ENCODE measurements at places on chromosomes 1 and 21.

DNA sequence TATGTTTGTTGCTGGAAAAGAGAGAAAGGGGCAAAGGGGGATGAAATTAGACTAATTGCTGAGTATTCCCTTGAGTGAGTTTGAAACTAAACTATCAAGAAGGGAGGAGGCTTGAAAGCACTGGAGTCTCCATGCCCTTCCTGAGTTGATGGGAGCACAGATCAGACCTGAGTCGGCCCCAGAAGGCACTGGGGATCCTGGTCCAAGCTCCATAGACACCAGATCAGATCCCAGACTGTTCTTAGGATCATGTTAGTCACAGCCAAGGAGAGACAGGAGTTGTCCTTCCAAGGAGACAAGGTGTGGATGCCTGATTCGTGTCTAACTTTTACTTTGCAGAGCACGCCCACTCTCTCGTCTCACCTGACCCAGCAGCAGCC is 152.3 kb downstream of the NR5A2 start:
- ATAC-seq: no peak

- no peak for ATAC-seq
Observed at GRCh38 chr1:26067432-26067911, at the start of gene TRIM63. Gene TRIM63, minus strand, starts transcription at chr1:26067630. Its CDS starts 136 bp downstream, at chr1:26067494.

GRCh38 chr21:32917362-32918135 is 108.2 kb upstream of the OLIG2 start:
- ATAC-seq: no peak

DNA sequence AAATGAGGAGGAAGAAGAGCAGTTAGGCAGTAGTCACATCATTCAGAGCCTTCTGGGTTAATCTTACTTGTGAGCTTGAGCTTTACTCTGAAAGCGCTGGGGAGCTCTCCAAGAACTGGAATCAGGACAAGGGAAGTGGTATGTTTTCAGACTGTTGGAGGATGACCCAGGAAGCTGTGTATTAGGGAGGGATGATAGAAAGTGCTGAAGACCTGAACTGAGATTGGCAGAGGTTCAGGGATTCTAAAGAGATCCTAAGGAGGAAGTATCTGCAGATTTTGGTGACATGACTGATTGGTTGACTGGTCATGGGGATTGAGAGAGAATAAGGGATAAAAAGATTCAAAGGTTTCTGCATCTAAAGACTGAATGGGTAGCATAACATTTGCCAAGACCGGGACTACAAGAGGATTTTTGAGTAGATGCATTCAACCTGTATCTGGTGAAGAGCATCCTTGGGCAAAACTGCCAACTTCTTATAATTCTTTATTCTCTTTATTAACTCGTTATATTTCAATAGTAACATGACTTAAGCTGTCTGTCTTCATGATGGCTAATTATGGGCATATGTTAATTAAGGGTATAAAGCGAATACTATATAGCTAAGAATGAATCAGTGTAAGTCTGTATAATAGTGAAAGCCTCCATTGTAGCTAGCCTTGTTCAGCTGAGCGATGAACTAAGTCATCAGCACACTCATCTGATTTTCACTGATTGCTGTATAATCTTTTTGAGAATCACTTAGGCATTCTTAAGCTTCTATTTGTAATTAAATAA is 41.8 kb downstream of the XCL1 start:
- no peak for ATAC-seq

- no peak for ATAC-seq
Observed at GRCh38 chr1:49622877-49623276, 400.9 kb downstream of the AGBL4 start.

DNA sequence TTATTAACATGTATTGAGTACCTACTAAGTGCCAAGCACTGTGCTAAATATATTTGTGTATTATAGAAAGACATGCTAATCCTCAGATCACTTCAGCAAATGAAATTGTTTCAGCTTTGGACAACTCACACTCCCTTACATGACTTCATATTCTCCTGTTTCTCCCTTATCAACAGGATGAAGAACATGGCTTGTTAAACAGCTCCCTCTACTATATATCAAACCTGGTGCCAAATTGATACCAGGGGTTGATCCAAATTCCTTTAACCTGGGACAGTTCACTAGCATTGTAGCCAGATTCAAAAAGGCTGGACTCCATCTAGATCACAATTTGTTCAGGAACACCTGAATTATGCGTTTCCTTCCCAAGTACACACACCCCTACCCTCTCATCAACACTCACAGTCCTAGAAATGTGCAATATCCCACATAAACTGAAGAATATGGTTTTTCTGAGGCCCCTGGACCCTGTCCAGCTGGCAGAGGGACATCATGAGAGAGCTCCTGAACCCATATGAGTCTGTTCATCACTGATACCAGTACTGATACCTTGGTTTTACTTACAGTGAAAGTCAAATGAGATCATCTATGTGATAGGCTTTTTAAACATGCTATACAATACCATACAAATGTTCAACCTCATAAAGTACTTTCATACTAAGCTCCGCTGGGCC is 47.0 kb upstream of the PALMD start:
- no peak for ATAC-seq

GRCh38 chr1:202144402-202145067 is at the start of gene ARL8A:
Gene ARL8A, minus strand, starts transcription at chr1:202144737. Its CDS starts 165 bp downstream, at chr1:202144572.
- peak; percentile 82 for ATAC-seq

DNA sequence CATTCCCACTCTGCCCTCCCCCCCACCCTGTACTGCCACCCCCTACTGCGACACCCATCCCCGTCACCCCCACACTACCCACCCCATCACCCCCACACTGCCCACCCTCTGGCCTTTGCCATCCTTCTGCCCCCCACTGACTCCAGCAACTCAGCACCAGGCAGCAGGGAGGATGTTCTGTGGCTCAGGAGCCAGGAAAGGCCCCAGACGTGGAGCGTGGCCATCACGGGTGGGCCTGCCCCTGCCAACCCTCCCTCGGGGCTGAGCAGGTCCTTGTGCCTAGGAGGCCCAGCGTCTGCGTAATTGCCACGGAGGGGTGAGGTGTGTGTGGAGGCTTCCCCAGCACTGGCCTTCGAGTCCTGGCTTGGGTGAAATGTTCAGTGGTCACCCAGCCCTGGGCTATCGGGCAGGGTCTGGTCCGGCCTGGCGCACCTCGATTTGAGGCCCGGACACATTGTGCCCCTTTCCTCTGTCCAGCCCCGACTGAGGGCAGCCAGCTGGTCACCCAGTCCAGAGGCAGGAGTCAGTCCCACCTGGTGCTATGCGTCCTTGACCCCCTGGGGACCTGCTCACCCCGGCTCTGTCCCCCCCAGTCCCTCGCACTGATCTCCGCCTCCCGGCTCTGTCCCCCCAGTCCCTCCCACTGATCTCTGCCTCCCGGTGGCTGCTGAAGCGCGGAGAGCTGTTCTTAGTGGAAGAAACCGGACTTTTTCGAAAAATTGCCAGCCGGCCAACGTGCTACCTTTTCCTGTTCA is 23.0 kb downstream of the ARHGEF16 start:
- ATAC-seq: no peak

- peak; percentile 44 for ATAC-seq
Observed at GRCh38 chr21:33011462-33011861, 14.3 kb upstream of the OLIG2 start.

- no peak for ATAC-seq
Observed at GRCh38 chr1:7153464-7153863, 368.2 kb downstream of the CAMTA1 start.

GRCh38 chr21:31115249-31115648 is 77.0 kb upstream of the KRTAP19-8 start:
- no peak for ATAC-seq

GRCh38 chr1:37704966-37705365 is 12.7 kb downstream of the CDCA8 start:
- ATAC-seq: no peak

DNA sequence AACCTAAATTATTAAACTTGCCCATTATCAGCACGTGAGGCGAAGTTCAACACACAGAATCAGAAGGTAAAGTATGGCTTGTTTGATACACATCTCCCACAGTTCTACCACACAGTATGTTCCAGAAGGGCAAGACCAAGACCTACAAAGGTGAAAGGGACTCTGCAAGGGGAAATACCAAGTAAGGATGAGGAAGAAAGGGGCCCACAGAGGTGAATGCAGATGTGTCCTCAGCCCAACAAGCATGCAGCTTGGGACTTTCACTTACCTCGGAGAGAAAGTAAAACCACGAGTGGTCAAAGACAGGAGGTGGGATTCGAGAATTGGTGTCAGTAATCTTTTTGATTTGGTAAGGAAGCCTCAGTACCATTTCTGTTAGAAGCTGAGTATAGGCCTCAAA is 85.8 kb downstream of the UBR4 start:
- ATAC-seq: no peak

GRCh38 chr1:98761219-98761865 is 99.8 kb downstream of the SNX7 start:
- no peak for ATAC-seq

DNA sequence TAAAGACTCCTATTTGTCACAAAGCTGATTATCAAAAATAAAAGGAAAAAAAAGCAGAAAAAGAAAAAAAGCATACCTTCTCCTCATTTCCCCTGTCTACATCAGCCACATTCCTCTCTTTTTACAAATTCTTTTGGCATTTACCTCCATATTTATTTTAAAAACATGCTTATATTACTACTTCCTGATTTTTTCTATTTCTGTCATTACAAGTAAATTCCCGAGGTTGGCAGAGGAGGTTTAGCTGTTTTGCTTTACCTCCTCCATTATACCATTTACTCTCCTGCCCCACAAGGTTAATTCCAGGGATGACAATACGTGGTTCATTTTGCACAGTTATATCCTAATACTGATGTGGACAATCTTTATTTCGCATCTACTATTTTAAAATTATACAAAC is 26.3 kb upstream of the CD34 start:
- ATAC-seq: no peak

- no peak for ATAC-seq
Observed at GRCh38 chr1:211206981-211207380, 52.2 kb upstream of the RCOR3 start.

- peak; percentile 72 for ATAC-seq
Observed at GRCh38 chr1:62424411-62424810, 12.4 kb upstream of the USP1 start.

- ATAC-seq: no peak
Observed at GRCh38 chr1:64122588-64122987, 80.8 kb upstream of the UBE2U start.

DNA sequence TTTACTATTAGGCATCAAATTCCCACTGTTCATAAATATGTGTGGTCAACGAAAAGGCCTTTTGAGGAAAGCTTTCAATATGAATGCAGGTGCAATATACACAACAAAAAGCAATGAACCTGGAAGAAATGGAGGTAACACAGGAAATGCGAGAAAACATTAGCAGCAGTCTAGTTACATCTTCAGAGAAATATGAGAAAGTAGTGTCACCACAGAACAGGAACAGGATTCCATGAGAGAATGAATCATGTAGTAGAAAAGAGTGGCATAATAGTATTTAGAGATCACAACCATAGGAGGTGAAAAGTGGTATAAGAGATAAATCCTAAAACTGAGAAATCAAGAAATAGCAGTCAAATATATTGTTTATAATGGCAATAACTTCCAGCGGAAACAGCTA is 103.7 kb downstream of the AK5 start:
- ATAC-seq: no peak

DNA sequence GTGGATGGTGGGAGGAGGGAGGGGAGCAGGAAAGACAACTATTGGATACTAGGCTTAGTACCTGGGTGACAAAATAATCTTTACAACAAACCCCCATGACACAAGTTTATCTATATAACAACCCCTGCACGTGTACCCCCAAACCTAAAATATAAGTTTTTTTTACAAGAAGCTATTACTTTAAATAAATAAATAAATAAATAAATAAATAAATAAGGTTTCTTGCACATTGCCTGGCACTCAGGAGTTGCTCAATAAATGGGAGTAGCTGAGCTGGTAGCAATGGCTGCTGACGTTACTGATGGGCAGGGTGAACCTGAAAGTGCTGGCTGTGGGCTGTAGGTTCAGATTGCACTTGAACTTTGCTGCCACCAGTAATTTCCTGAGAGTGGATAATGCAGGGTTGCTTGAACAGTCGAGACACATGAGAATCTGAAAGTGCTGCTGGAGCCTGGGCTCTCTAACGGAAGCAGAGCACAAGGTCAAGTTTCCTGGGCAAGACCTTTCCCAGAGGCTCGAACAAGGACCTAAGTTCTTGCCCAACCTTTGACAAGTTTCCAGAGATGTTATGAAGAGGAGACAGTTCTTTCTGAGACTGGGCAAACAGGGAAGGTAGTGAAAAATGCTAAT is 14.8 kb upstream of the KCNE2 start:
- no peak for ATAC-seq

DNA sequence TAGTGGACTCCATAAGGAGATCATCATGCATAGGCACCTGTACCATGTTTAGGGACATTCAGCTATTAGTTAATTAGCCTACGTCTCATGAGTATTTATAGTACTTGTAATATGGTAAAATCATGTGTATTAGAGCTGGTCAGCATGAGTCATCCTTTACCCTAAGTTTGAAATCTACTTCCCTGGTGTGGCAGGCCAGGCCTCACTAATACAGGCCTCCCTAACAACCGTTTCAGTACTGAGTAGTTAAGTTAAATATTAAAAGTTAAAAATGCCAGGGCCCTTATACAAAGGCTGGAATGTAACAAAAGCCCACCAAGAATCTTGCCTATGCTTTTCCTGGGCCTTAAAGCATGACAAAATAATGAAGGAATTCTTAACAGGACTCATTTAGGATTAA is 356.3 kb upstream of the DPYD start:
- peak; percentile 40 for ATAC-seq

DNA sequence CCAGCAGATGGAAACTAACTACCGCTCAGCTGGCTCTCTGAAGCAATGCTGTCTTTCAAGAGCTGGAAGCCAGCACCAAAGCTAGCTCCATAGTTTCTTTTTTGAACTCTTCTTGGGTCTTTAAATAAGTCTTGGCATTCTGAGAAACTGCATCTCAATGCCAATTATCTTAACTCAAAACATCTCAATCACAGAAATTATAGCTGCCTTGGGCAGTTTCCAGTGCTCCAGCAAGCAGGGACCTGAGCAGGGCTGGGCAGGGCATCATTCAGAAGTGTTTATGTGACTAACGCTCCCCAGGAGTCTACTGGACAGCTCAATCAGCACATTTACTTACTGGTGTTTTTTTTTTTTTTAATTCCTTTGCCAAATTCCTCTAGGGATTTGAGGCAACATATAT is 18.3 kb upstream of the PADI4 start:
- ATAC-seq: peak; percentile 56

- no peak for ATAC-seq
Observed at GRCh38 chr1:214086945-214087344, 99.2 kb downstream of the PROX1 start.

DNA sequence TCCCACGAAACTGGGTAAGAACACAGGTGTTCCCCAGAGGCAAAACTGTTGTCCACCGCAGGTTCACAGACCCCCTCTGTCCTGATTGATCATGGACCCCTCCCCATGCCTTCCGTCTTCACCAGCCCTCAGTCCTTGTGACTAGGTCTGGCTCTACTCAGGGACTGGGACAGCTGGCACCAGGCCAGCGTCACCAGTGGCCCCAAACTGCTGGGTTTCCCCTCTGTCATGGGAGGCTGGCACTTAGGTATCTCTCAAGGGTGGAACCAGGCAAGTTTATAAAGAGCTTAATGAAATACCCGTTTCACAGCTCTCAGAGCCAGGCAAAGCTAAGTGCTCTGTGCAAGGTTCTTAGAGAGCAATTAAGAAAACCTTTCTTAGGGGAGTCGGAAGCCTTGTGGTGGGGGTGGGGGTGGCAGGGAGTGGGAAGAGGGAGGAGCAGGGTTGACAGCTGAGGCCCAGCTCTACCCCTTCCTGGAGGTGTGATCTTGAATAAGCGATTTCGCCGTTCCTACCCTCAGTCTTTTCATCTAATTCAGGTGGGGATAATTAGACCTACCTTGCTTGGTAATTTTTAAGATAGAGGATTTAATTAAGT is 35.0 kb upstream of the IFNLR1 start:
- no peak for ATAC-seq

- ATAC-seq: peak; percentile 57
Observed at GRCh38 chr1:165367375-165367993, 11.0 kb upstream of the LMX1A start.

GRCh38 chr1:241627453-241628259 is 12.5 kb downstream of the CHML start:
- ATAC-seq: no peak
